Prostate gland (tissue), 2 donors: ENCODE measurements at places on chromosomes 2 and 18. TPM values are rescaled to one million over a fixed set of nuclear protein-coding genes. Genes with fewer than 3 reads are reported as not detected.

DNAH7 gene
- total RNA-seq = 10.1 TPM

EFHD1 gene
- 25.9 TPM for total RNA-seq

GRCh38 chr2:119249311-119249710 is 25.7 kb downstream of the STEAP3 start:
- no peaks in the 10 kb centered on the region for H3K4me1 ChIP-seq
- no peak for DNase-seq
- no peaks in the 10 kb centered on the region for H3K27me3 ChIP-seq
- no peak overlapping the region for H3K27ac ChIP-seq
- no peak overlapping the region for H3K4me3 ChIP-seq

DNA sequence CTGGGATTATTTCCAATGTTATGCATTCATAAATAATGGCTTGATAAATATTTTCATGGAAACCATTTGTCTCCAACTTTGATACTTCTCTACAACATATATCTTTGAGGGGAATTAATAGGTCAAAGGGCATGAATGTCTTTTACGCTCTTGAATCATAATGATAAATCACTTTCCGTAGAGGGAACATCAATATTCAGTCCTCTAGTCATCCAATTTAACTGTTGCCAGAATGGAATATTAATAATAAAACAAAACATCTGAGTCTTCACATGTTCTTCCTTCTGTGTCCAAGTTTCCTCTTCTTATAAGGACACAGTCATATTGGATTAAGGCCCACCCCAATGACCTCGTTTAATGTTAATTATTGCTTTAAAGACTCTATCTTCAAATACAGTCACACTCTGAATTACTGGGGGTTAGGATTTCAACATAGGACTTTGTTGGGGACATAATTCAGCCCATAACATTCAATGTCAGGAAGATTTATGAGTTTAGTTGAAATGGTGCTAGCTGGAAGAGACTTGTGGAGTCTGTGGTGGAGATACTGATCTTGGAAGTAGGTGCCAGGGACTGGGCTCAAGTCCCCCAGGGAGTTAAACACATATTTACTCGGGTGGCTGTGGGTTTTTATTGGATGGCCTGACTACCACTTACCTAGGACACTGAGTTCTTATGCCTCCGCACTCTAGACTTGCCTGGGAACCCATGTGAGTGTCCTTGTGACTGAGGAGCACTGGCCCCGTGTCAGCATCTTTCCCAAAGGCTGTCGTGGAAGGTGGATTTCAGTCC is 85.0 kb upstream of the SEC11C start:
- peak overlapping the region; percentile 90 for H3K27ac ChIP-seq
- H3K36me3 ChIP-seq = no peaks in the 10 kb centered on the region
- no peak overlapping the region for H3K4me3 ChIP-seq
- peaks cover 18% of the 10 kb centered on the region for H3K4me1 ChIP-seq

GRCh38 chr2:15798701-15799431 is 141.5 kb upstream of the MYCN start:
- DNase-seq = no peak
- no peak overlapping the region for H3K4me3 ChIP-seq
- H3K27me3 ChIP-seq = no peaks in the 10 kb centered on the region
- no peaks in the 10 kb centered on the region for H3K36me3 ChIP-seq
- H3K4me1 ChIP-seq = no peaks in the 10 kb centered on the region

SLC9A4 gene
- total RNA-seq = not detected

LBH gene
- 33.3 TPM for total RNA-seq

DNA sequence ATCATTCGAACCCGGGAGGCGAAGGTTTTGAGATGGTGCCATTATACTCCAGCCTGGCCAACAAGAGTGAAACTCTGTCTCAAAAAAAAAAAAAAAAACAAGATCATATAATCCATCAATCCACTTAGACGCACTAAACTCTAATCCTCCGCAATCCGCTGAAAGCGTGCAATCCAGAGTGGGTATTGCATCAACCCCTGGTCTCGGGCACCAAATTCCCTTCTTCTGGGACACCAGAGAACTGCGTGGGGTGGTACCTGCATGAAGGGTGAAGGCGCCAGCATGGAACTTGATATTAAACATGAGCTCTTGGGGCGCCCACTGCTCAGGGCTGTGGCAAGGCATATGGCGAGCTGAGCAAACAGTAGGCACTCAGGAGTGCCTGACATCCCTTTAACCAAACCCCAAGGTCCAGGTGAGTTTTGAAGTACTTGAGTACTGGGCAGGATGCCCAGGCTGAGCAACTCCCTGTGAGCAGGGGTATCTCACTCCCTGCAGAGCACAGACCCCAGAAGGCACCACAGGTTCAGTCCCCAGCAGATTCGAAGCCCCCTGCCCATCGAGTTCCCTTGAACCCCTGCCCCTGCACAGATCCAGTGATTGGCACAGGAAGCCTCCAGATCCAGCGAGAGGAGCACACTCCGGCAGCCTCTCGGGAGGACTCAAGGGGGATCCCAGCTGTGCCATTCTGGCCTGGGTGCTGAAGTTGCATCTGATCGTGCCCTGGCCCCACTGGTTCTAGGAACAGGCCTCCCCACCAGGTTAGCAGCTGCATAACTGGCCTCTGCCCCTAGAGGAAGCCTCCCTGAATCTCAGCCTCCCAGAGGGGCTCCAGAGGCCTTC is 8.0 kb downstream of the ALPI start:
- DNase-seq = no peak
- no peaks in the 10 kb centered on the region for H3K4me1 ChIP-seq
- H3K27me3 ChIP-seq = no peaks in the 10 kb centered on the region
- H3K27ac ChIP-seq = no peak overlapping the region
- no peaks in the 10 kb centered on the region for H3K36me3 ChIP-seq

M1AP gene
- total RNA-seq = 10.9 TPM

DNA sequence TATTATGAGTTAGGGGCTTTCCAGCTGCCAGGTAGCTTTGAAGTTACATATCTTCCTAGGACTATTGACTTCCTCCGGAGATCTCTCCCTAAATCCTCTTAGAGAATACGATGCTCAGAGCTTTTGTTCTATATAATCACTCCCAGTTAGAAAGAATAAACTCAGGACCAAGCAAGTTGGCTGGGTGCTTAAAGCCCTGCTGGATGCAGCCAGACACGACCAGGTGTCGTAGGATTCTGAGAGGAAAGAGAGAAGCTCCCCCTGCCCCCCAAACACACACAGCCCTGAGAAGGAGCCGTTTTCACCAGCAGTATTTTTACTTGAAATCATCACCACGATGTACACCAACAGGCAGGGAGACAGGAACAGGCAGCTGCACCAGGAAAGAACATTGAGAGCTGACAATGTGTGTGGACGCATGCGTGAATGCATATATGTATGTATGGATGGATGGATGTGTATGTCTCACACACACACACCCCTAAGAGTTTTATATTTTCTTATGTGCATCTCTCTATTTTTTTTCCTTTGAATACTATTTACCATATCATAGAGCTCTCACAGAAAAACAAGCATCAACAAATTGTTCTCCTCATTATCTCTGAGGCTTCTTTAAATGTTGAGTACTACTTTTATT is 382.6 kb downstream of the EPHA4 start:
- no peaks in the 10 kb centered on the region for H3K27me3 ChIP-seq
- H3K4me1 ChIP-seq = no peaks in the 10 kb centered on the region

DNA sequence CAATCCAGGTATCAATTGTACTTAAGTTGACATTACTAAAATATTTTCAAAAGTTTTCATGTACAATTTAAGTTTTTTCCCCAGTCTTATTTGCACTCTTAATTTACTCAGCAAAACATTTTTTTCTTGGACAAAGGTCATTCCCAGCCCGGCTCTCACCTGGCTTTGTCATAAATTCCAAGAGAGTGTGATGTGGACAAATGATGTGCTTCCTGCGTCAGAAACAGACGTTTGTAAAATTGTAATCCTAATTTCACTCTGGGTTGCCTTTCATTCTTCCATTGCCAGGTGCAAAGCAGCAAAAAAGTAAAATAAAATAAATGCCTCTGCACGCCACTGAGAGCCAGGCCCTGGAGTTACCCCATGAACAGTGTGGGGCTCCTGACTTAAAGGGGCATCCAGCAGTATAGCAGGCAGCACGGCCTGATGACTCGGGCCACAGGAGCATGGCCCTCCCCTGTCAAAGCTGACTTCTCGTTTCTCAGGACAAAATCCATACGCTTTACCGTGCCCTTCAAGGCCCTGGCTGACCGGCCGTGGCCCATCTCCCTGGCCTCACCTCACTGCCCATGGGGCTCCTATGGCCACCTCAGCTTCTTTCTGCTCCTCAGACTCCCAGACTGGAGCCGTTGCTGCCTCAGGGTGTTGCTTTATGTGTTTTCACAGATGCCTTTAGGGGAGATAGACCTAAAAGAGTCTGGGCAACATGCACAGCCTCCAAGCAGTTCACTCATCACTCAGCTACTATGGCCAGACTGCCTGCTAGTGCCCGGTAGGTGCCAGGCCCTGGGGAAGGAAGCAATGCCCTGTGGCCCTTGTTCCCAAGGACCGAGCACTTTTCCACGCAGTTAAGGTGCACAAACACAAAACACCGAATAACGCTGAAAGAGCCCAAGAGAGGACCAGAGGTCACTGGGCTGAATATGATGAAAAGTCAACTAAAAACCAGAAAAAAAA is 7.6 kb upstream of the TMEM185B start:
- no peaks in the 10 kb centered on the region for H3K4me1 ChIP-seq
- H3K27ac ChIP-seq = no peak overlapping the region
- no peak overlapping the region for H3K4me3 ChIP-seq
- no peak for DNase-seq
- no peaks in the 10 kb centered on the region for H3K36me3 ChIP-seq

GRCh38 chr2:145116834-145117725 is 597.2 kb upstream of the ZEB2 start:
- no peaks in the 10 kb centered on the region for H3K36me3 ChIP-seq
- DNase-seq = no peak
- no peaks in the 10 kb centered on the region for H3K27me3 ChIP-seq
- H3K4me1 ChIP-seq = no peaks in the 10 kb centered on the region
- H3K4me3 ChIP-seq = no peak overlapping the region
- H3K27ac ChIP-seq = no peak overlapping the region

- H3K4me1 ChIP-seq = no peaks in the 10 kb centered on the region
- no peak for DNase-seq
- H3K27ac ChIP-seq = no peak overlapping the region
- H3K4me3 ChIP-seq = no peak overlapping the region
Measured at GRCh38 chr2:186991766-186992417, 142.9 kb upstream of the ZSWIM2 start.

GRCh38 chr2:152432206-152432653 is 97.3 kb downstream of the FMNL2 start:
- H3K4me1 ChIP-seq = no peaks in the 10 kb centered on the region
- H3K27ac ChIP-seq = no peak overlapping the region
- H3K36me3 ChIP-seq = no peaks in the 10 kb centered on the region
- H3K4me3 ChIP-seq = no peak overlapping the region
- no peaks in the 10 kb centered on the region for H3K27me3 ChIP-seq

DNA sequence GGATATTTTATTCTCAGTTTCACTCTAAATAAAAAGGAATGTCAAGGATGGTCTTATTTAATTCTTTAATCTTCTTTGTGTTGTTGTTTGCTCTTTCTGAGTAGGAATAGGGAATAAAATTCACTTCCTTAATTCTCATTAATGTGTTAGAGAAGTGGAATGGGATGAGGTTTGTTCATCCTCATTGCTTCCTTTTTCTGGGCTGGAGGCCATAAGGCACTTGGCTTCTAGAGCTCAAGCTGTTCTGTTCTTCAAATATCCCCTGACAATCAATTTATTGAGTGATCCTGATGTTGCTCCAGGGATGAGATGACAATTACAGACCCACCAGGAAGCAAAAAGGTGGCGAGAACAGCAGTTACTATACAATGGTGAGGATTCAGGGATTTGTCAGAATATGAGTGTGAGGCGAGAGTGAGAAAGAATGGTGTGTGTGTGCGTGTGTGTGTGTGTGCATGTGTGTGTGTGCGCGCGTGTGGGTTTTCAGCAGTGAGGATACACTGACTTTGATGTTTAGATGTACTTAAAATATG is 557.6 kb upstream of the FANCL start:
- no peak overlapping the region for H3K27ac ChIP-seq
- no peak overlapping the region for H3K4me3 ChIP-seq
- no peaks in the 10 kb centered on the region for H3K36me3 ChIP-seq
- H3K27me3 ChIP-seq = no peaks in the 10 kb centered on the region
- H3K4me1 ChIP-seq = no peaks in the 10 kb centered on the region

GNLY gene
- 0.36 TPM for total RNA-seq

- no peak for DNase-seq
- no peak overlapping the region for H3K4me3 ChIP-seq
- H3K4me1 ChIP-seq = peaks cover 24% of the 10 kb centered on the region
- H3K27me3 ChIP-seq = no peaks in the 10 kb centered on the region
- peak overlapping the region; percentile 86 for H3K27ac ChIP-seq
- peaks cover 5% of the 10 kb centered on the region for H3K36me3 ChIP-seq
Measured at GRCh38 chr2:20621366-20622295, 29.3 kb downstream of the HS1BP3 start.

GRCh38 chr18:48761582-48761981 is 189.2 kb downstream of the SMAD7 start:
- no peak overlapping the region for H3K4me3 ChIP-seq
- no peak overlapping the region for H3K27ac ChIP-seq
- H3K4me1 ChIP-seq = no peaks in the 10 kb centered on the region
- no peak for DNase-seq
- H3K36me3 ChIP-seq = no peaks in the 10 kb centered on the region

GRCh38 chr18:44197832-44198611 is 482.7 kb upstream of the SETBP1 start:
- no peaks in the 10 kb centered on the region for H3K4me1 ChIP-seq
- DNase-seq = no peak
- no peaks in the 10 kb centered on the region for H3K36me3 ChIP-seq
- no peak overlapping the region for H3K27ac ChIP-seq
- no peak overlapping the region for H3K4me3 ChIP-seq

DNA sequence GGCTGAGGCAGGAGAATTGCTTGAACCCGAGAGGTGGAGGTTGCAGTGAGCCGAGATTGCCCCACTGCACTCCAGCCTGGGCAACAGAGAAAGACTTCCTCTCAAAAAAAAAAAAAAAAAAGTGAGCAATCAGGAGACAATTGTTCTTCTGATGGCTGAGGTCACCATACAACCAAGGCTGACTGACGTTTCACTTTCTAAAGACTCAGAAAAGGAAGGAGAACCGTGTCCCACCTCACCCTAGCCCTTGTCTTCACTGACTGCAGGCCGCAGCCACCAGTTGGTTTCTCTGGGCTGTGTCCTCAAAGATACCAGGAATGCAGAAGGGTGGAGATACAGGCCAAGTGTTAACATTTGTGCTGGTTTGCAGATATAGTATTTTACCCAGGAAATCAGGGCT is 7.7 kb upstream of the SLC35F6 start:
- H3K27me3 ChIP-seq = no peaks in the 10 kb centered on the region
- H3K36me3 ChIP-seq = no peaks in the 10 kb centered on the region
- no peak overlapping the region for H3K27ac ChIP-seq
- no peak overlapping the region for H3K4me3 ChIP-seq
- no peaks in the 10 kb centered on the region for H3K4me1 ChIP-seq
